ENCODE measurements at places on chromosomes 4 and X. TPM values are rescaled to one million over a fixed set of nuclear protein-coding genes. Genes with fewer than 3 reads are reported as not detected.

TMEM129 gene
- polyA plus RNA-seq = 38.7 TPM

PCSK1N gene
- 1.3 TPM for polyA plus RNA-seq

KLHL13 gene
- 0.47 TPM for polyA plus RNA-seq

ARHGEF38 gene
- polyA plus RNA-seq = 2.0 TPM

HDX gene
- 1.1 TPM for polyA plus RNA-seq

UGT2B11 gene
- polyA plus RNA-seq = not detected

GAGE12D gene
- polyA plus RNA-seq = not detected

SMAD1 gene
- 3.7 TPM for polyA plus RNA-seq

COL25A1 gene
- 2.2 TPM for polyA plus RNA-seq

F8 gene
- polyA plus RNA-seq = 6.1 TPM

APELA gene
- not detected for polyA plus RNA-seq

IL15 gene
- polyA plus RNA-seq = 4.7 TPM

PLXNB3 gene
- 1.2 TPM for polyA plus RNA-seq

PLRG1 gene
- polyA plus RNA-seq = 47.0 TPM

MAGED4 gene
- polyA plus RNA-seq = 0.08 TPM
